ENCODE measurements at places on chromosomes 12 and 14. TPM values are rescaled to one million over a fixed set of nuclear protein-coding genes. Genes with fewer than 3 reads are reported as not detected.

DNA sequence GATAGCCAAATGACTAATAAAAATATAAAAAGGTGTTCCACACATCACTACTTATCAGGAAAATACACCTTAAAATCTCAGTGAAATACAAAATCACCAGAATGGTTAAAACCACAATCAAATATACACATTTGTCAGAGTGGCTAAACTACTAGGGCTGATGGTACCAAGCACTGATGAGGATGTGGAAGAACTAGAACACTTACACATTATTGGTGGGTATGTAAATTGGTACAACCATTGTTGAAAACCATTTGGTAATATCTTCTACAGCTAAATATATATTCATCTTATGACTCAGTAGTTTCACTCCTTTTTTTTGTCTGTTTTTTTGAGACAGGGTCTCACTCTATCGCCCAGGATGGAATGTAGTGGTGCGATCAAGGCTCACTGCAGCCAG lies 48.5 kb upstream of the TTC7B start:
- DNase-seq, result no peak

- no peak for DNase-seq
Observed at GRCh38 chr14:70884595-70885342, 22.5 kb upstream of the PCNX1 start.

Gene MRPS35
- total RNA-seq, result 59.8 TPM

Gene GSC
- total RNA-seq, result not detected

Gene UNC119B
- 24.6 TPM for total RNA-seq

Gene CYP46A1
- not detected for total RNA-seq

Gene PDZRN4
- not detected for total RNA-seq

Gene SLC6A15
- not detected for total RNA-seq

Gene P2RX2
- total RNA-seq, result not detected
